ENCODE measurements at places on chromosomes 7 and 10.

GRCh38 chr10:24477915-24478314 is 245.8 kb downstream of the ARHGAP21 start:
- DNase-seq: no peak

DNA sequence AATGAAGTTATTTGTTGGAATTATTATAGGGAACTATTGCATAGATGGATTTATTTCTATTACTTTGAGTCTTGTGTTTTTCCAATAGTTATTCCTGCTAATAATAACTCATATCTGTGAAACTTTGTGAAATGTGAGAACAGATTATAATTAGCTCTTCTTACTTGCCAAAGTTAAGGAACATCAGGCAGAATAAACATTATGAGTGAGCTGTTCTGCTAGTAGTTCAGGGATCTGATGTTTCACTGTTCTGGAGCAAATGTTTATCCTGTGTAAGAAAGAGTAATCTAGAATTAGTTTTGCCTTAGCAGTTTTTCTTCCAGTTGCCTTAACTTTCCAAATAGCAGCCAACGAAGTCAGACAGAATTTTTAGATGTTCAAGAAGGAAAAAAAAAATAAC is 245.2 kb upstream of the PLXDC2 start:
- DNase-seq: no peak

DNA sequence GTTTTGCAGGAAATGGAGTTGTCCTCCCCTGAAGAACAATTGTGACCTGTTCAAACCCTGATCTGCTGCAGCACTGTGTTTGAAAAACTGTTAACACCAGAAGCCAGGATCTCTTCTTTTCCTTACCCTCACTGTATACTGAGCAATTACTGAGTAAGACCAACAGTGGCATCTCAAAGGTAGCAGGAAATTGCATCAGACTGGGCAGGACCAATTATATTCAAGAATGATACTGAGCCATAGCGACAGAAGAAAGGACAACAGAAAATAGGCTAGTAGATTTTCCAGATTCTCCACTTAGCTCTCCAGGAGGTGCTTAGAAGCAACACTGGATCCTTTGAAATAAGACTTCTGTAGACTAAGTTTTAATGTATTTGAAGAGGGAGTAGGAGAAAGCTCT is 57.4 kb upstream of the INHBA start:
- DNase-seq: no peak

- no peak for DNase-seq
These were observed 85.6 kb downstream of the ZEB1 start for GRCh38 chr10:31404640-31405039.

DNA sequence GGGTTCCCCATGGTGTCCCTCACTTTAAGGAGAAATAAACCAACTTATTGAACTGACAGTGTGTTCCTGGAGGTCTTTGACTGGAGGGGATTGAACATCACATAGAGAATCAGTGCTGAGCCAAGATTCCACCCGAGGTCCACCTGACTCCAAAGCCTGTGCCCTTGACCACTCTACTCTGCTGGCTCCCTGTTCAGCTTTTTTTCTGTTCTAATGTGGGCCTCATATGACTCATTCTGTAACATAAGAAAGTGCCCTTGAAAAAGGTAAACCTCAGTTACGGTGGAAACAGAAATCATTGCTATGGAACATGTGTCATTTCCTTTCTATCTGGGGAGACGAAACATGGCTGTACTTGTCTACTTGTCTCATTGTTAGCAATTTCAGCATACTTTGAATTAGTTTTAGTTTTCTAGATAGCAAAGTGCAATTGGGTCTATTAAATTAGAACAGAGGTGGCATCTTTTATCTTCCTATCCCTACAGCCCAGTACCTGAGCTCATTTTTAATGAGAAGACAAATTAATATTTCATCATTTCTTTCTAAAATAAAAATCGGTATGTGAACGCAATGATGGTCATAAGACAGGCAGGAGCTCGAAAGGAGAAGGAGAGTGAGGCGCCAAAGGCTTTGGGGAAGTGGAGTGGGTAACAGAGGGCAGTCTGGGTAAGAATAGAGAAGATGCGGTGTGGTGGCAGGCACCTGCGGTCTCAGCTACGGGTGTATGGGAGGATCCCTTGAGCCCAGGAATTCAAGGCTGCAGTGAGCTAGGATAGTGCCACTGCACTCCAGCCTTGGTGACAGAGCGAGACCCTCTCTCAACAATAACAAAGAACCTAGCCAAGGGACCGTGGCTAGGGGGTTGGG is 1.5 kb downstream of the GSDME start:
- DNase-seq: no peak

GRCh38 chr10:24456322-24456721 is 247.4 kb downstream of the KIAA1217 start:
- no peak for DNase-seq

DNA sequence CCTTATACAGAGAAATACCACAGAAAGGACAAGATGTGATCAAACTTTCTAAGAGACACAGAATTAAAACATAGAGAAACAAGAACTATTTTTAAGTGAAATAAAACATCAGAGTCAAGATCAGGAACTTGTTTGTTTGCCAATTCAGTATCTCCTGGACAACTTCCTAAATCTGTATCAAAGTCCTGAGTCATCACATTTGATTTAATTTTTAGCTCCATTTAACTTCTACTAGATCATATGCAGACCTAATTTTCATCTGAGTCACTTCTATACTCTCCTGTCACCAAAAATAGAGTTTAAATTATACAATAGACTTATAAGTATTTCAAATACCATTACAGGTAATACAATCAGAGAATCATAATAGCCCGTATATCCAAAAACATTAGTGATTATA is 268.1 kb downstream of the PRKG1 start:
- no peak for DNase-seq

All from stimulated activated CD4-positive, alpha-beta T cell treated with anti-CD3 and anti-CD28 coated beads, TNF-alpha, amount 100 ng/mL, for 24 hours (primary cell).